Activated CD8-positive, alpha-beta memory T cell treated with anti-CD3 and anti-CD28 coated beads, Interleukin-2, amount 10 ng/mL, durations not matched to agents 7 days and 5 days (primary cell): ENCODE measurements at places on chromosomes 1 and 21. TPM values are rescaled to one million over a fixed set of nuclear protein-coding genes. Genes with fewer than 3 reads are reported as not detected.

The ADORA3 gene
- not detected for total RNA-seq

The CSTB gene
- 47.4 TPM for total RNA-seq

The AMY1A gene
- total RNA-seq = not detected

The GBP1 gene
- 106 TPM for total RNA-seq

The NKAIN1 gene
- total RNA-seq = 0.26 TPM

The OVAAL gene
- total RNA-seq = not detected

The FAM167B gene
- total RNA-seq = 0.80 TPM

The NECTIN4 gene
- total RNA-seq = 0.12 TPM

The C1orf87 gene
- not detected for total RNA-seq

The BRINP2 gene
- not detected for total RNA-seq

The EFNA1 gene
- not detected for total RNA-seq

The CFHR5 gene
- total RNA-seq = not detected

The SLC39A1 gene
- total RNA-seq = 38.1 TPM

The ESPN gene
- 0.89 TPM for total RNA-seq

The FCGR2B gene
- not detected for total RNA-seq

The MX2 gene
- total RNA-seq = 158 TPM

The LMOD1 gene
- not detected for total RNA-seq

The RGS1 gene
- total RNA-seq = 35.7 TPM

The FHAD1 gene
- total RNA-seq = not detected

The FCRL6 gene
- 0.23 TPM for total RNA-seq

The GPR25 gene
- 0.35 TPM for total RNA-seq

The PARS2 gene
- 5.0 TPM for total RNA-seq
